Effector memory CD8-positive, alpha-beta T cell (primary cell): ENCODE measurements at places on chromosomes 11 and 22.

GRCh38 chr22:38866399-38867123 is 5.5 kb downstream of the CBX6 start:
- no peak for DNase-seq

DNA sequence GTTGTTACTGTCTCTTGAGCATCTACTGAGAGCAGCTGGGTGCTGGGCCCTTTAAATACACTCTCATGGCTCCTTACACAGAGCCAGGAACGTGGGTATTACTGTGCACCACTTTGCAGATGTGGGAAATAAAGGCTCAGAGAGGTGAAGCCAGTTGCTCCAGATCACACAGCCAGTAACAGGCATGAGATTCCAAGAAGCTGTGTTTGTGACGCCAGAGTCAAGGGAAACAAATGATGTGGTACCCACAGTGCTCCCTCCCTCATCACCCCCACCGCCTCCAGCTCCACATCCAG is 1.4 kb upstream of the PRDM11 start:
- DNase-seq = no peak

DNA sequence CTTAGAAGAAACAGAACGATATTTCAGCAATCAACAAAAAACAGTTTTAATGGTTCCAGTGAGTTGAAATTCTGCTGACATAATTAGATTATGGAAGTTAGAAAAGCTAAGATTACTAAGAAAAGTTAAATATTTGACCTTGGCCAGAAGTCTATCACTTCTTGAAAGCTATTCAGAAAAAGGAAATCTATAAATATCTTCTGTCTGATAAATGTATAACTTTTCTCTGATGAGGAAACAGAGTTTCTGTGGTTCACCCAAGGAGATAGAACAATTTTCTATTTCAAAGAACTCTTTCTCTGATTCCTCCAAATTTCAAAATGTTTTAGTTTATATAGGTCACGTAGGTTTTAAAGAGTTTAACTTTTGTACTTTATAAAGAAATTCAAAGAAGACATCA is 438.4 kb upstream of the CHORDC1 start:
- no peak for DNase-seq

DNA sequence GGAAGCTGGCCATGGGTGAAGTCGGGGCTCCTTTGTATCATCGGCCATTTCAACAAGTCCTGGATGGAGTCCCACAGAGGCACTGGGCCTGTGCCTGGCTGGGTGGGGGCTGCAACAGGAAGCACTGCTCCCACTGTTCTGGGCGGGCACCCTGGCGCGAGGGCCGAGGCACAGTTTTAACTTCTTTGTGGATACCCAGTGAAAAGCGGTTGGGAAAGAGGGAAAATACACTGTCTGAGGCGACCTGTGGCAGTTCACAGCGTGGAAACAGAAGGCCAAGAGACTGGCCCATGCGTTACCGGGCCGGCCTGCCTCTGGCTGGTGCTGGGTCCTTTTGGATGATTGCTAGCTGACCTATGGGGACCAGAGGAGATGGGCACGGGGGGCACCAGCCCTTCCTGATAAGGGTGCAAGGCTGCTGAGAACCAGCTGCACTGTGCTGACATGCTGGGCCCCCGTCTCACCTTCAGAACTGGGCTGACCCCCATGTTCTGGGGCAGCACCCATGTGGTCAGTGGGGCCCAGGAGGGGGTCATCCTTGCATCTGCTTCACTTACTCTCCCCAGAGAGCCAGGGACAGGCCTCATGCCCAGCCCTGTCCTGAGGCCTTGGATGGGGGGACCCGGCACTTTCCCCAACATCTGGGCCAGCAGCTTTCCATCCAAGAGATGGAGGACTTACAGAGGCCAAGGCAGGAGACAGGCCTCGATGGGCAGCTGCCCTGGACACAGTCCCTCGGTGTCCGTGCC is 4.2 kb downstream of the OVOL1 start:
- DNase-seq = no peak

GRCh38 chr22:41846268-41846987 is 13.5 kb downstream of the SREBF2 start:
- no peak for DNase-seq

- DNase-seq = no peak
Observed at GRCh38 chr22:48261048-48261621, 1498.7 kb downstream of the TBC1D22A start.

DNA sequence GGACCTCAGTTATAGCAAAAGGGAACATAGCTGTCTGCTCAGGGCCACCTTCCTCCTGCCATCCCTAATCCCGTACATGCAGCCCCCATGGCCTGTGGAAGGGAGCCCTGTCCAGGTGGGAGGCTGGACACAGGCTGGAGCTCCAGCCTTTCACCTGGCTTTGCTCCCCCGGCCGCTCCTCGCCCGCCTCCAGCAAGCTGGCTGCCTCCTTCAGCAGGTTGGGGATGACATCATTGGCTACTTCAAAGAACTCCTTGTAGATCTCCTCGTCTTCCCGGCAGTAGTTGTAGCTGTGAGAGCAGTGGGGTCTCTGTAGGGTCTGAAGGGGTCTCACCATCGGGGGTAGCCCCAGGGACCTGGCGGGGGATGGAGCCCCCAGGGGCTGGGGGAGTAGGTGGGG is 2.5 kb upstream of the MAP4K2 start:
- no peak for DNase-seq

- DNase-seq = no peak
Observed at GRCh38 chr22:36368359-36368983, 19.3 kb downstream of the MYH9 start.

GRCh38 chr22:39593066-39593930 is 22.7 kb downstream of the CACNA1I start:
- DNase-seq = no peak

DNA sequence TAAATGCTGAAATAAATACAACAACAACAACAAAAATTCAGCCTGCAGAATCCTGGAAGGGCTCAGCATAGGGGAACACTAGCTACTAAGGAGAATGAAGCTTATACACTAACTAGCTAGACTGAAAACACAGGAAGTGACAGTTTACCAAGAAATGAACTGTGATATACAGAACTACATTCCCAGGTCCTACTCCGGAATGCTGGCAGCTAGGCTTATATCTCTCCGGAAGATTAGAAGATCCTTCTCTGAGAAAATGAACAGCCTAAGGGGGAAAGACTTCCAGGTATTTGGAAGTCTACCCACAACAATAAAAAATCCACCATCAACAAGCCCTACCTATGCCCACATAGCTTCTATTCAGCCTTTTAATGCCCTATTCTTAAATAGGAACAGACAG is 31.0 kb downstream of the CCDC34 start:
- no peak for DNase-seq

DNA sequence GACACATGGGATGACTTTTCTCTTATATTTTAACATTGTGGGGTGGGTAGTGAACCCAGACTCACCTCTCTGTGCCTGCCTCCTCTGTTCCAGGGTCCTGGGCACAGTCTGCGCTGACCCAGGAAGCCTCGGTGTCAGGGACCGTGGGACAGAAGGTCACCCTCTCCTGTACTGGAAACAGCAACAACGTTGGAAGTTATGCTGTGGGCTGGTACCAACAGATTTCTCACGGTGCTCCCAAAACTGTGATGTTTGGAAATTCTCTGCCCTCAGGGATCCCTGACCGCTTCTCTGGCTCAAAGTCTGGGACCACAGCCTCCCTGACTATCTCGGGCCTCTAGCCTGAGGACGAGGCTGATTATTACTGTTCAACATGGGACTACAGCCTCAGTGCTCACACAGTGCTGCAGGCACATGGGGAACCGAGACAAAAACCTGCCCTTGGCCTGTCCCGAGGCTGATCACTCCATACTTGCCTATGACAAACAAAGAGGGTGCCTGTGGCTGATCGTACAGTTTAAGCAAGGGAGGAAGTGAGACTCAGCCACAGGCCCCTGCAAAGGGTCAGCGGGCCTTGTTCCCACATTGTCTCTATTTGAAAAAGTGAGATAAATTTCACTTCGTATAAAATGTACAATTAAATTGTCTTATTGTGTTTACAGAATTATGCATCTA is 43.7 kb upstream of the TOP3B start:
- DNase-seq = no peak

GRCh38 chr11:71322861-71323582 is 70.6 kb upstream of the SHANK2 start:
- DNase-seq = no peak

- no peak for DNase-seq
Observed at GRCh38 chr11:129041611-129042018, 98.9 kb upstream of the TP53AIP1 start.
